ENCODE measurements at places on chromosomes 7 and 10.

- DNase-seq, result no peak
- peaks cover 23% of the 10 kb centered on the region for H3K27me3 ChIP-seq
- no peaks in the 10 kb centered on the region for H3K36me3 ChIP-seq
- H3K4me3 ChIP-seq, result no peak overlapping the region
- no peak overlapping the region for H3K27ac ChIP-seq
- H3K4me1 ChIP-seq, result no peaks in the 10 kb centered on the region
Measured at GRCh38 chr10:100838986-100839385, 73.8 kb upstream of the SLF2 start.

DNA sequence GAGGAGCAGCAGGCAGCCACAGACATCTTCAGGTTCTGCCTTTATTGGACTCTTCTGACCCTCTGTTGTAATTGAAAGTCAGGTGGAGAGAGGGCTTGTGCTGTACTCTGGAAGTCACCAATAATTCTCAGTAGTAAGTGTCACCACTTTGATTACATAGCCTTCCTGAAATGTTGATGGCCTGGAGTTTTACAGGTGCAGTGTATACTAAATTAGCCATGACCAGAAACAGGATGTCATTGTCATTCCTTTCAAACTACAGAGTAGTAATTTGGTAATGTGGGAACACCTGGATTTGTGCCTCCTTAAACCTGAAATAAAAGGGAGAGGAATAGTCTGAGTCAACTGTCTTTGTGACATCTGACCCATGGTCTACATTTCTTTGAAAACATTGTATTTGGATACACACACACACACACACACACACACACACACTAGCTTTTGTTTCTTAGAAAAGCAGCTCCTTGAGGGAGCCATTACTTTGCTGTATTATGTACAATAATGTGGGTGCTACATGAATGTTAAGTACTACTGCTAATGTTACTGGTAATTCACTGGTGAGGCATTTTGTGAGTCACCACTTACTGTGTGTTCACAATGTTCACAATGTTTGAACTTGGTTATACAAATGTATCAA, 19.6 kb downstream of the ARL4A start:
- no peak for DNase-seq
- H3K36me3 ChIP-seq, result peaks cover 1% of the 10 kb centered on the region
- no peak overlapping the region for H3K27ac ChIP-seq
- H3K4me1 ChIP-seq, result peaks cover 4% of the 10 kb centered on the region
- H3K4me3 ChIP-seq, result no peak overlapping the region

GRCh38 chr7:129525225-129525862, 23.0 kb downstream of the SMKR1 start:
- no peaks in the 10 kb centered on the region for H3K36me3 ChIP-seq
- H3K4me3 ChIP-seq, result no peak overlapping the region
- peaks cover 9% of the 10 kb centered on the region for H3K4me1 ChIP-seq
- no peak for DNase-seq
- H3K27ac ChIP-seq, result no peak overlapping the region
- peaks cover 23% of the 10 kb centered on the region for H3K27me3 ChIP-seq

DNA sequence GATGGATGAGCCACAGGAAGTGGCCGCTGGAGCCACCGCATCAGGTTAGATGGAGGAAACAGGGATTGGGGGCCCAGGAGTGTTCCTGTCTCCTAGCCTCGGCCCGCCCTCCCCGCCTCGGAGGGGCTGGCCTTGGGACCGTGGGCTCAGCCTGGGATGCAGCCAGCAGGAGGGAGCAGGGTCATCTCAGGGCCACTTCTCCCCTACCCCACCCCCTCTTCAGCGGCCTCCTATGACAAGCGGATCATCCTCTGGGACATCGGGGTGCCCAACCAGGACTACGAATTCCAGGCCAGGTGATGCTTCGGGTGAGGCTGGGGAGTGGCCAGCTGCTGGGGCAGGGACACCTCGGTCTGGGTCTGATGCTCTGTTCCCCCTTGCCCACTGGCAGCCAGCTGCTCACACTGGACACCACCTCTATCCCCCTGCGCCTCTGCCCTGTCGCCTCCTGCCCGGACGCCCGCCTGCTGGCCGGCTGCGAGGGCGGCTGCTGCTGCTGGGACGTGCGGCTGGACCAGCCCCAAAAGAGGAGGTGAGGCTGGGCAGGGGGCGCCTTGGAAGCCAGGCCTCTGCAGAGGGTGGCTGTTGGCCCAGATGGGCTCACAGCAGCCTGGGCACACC, 4.7 kb downstream of the LRWD1 start:
- peaks cover 16% of the 10 kb centered on the region for H3K4me1 ChIP-seq
- no peak overlapping the region for H3K4me3 ChIP-seq
- no peaks in the 10 kb centered on the region for H3K27me3 ChIP-seq
- H3K36me3 ChIP-seq, result peaks cover 4% of the 10 kb centered on the region

DNA sequence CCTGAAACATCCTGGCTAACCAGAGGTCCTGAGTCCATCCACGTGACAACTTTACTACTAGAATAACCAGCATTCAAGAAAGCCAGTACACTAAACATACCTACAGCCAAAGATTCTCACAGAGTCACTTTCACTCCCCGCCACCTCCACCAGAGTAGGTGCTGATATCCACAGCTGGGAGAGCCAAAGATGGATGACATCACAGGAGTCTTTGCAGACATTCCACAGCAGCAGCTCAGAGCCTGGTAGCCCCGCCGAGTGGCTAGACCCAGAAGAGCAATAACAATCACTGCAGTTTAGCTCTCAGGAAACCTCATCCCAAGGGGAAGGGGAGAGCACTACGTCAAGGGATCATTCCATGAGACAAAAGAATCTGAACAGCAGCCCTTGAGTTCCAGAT, 13.5 kb upstream of the ADAM22 start:
- H3K4me3 ChIP-seq, result no peak overlapping the region
- no peak overlapping the region for H3K27ac ChIP-seq
- H3K4me1 ChIP-seq, result no peaks in the 10 kb centered on the region
- peaks cover 2% of the 10 kb centered on the region for H3K27me3 ChIP-seq
- no peak for DNase-seq

DNA sequence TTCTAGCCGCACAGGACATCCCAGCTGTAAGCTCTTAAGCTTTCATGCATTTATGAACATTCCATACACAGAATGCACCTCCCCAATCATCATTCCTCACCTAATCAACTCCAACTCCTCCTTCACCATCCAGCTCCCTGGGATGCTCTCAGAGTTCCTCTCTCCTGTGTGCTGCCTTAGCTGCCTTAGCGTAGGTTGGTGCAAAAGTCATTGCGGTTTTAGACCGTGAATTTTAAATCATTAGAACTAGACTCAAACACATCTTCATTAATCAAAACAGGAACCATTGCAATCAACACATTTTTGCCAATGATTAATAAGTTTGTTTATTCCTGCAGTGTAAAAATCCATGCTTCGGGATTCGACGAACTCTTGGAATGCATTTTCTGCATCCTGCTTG, 159.9 kb upstream of the CDCA7L start:
- H3K36me3 ChIP-seq, result no peaks in the 10 kb centered on the region
- DNase-seq, result no peak
- no peak overlapping the region for H3K27ac ChIP-seq
- peaks cover 8% of the 10 kb centered on the region for H3K4me1 ChIP-seq

- no peak overlapping the region for H3K27ac ChIP-seq
- H3K4me3 ChIP-seq, result no peak overlapping the region
- no peaks in the 10 kb centered on the region for H3K27me3 ChIP-seq
- no peak for DNase-seq
- H3K4me1 ChIP-seq, result peaks cover 9% of the 10 kb centered on the region
Measured at GRCh38 chr10:1003884-1004670, 15.8 kb downstream of the GTPBP4 start.

GRCh38 chr7:93873998-93874574, 16.5 kb downstream of the TFPI2 start:
- peaks cover 2% of the 10 kb centered on the region for H3K27me3 ChIP-seq
- no peak for DNase-seq
- no peaks in the 10 kb centered on the region for H3K36me3 ChIP-seq
- H3K4me1 ChIP-seq, result no peaks in the 10 kb centered on the region

- H3K36me3 ChIP-seq, result no peaks in the 10 kb centered on the region
- H3K4me3 ChIP-seq, result no peak overlapping the region
- no peak overlapping the region for H3K27ac ChIP-seq
- peaks cover 3% of the 10 kb centered on the region for H3K4me1 ChIP-seq
- DNase-seq, result no peak
- H3K27me3 ChIP-seq, result peaks cover 1% of the 10 kb centered on the region
Measured at GRCh38 chr7:44279286-44279685, 46.1 kb downstream of the CAMK2B start.

GRCh38 chr10:79405221-79405994, 40.0 kb downstream of the ZCCHC24 start:
- no peak overlapping the region for H3K4me3 ChIP-seq
- H3K27ac ChIP-seq, result no peak overlapping the region
- no peak for DNase-seq
- H3K36me3 ChIP-seq, result no peaks in the 10 kb centered on the region
- no peaks in the 10 kb centered on the region for H3K4me1 ChIP-seq
